ENCODE measurements at places on chromosomes 7 and 10.

- DNase-seq: no peak
These were observed at the start of gene RBP3 for GRCh38 chr10:47348138-47348651. Gene RBP3, plus strand, starts transcription at chr10:47348363. Its CDS starts 122 bp downstream, at chr10:47348485.

GRCh38 chr7:140093375-140093774 is 30.6 kb upstream of the PARP12 start:
- no peak for DNase-seq

DNA sequence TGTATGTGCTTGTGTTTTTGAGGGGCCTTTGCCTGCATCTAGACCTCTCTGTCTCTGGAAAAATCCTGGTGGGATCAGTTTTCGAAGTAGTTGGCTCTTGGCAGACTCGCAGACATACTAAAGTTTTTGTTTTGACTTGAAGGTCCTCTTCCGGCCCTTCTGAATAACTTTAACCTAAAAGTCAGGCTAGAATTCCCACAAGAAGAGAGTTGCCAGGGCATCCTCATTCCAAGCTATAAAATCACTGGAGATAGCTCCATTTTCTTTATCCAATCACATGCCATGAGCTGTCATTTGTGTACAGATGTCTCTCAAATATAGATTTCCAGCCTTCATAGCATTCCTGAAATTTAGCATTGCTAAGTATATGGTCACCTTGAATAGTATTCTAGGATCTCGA is 967.8 kb downstream of the LRMDA start:
- DNase-seq: no peak

- no peak for DNase-seq
These were observed 93.7 kb downstream of the SEMA3A start for GRCh38 chr7:84100866-84101265.

DNA sequence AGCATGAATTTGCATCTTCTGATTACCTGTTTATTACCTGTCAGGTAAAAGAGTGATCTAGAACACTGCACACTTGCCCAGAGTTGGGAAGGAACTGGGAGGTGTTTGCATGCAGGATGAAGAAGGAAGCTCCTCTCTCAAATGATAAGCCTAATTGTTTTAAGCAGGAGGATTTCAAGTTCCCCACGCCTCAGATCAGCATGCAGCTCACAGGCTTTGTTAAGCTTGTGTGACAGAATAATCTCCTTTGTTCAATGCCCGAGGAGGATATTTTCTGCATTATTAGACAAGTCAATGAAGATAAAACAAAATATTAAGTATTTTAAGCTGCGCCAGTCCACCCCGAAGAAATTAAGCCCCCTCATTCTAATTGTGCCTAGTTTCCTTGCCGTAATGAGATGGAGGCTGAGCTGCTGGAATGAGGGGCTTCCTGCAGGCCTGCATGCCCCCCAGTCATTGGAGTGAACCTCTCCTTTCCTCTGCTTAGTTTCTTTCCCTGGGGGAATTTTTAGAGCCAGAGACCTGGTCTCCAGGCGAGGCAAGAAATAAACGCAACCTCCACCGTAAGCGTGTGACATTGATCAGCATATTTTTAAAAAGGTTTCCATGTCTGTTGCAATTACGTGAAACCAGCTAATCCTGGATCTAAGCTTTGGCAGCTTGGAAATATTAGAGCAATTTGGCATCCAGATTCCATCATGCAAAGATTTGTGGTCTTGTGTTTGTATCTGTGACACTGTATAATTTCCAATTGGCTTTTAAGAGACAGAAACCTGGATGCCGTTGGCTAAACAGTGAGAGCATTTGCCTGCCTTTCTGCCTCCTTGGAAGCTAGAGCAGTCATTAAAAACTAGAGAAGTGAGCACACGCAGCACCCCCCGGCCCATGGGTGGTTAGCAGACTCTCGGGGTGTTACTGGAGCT is 376.0 kb downstream of the GALNT17 start:
- DNase-seq: no peak

DNA sequence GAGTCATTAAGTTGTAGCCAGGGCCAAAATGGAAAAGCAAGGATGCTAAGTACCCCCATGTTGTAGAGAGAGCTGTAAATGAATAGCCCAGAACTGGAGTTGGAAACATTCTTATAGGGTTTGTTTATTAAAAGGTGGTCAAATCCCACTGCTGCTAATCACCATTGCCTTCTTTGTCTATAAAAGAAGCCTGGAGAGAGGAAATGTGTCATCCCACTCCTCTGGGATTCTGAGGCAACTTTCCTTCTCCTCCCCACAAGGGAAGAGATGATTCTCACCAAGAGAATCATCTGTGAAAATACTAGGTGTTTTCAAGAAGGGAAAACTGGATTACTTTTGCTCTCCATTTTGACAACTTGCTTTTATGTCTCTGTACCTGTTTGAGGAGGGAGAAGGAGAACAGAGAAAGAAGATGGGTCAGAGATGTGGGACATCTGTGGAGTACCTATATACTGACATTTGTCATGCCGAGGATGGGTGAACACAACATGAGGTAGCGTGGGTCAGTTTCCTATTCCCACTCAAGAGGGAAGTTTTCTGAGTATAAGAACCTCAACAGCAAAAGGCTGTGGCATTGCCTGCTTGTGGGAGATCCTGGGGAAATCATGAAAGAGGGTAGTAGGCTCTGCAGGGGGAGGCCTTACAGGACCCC is 262.2 kb downstream of the KIF20B start:
- no peak for DNase-seq

DNA sequence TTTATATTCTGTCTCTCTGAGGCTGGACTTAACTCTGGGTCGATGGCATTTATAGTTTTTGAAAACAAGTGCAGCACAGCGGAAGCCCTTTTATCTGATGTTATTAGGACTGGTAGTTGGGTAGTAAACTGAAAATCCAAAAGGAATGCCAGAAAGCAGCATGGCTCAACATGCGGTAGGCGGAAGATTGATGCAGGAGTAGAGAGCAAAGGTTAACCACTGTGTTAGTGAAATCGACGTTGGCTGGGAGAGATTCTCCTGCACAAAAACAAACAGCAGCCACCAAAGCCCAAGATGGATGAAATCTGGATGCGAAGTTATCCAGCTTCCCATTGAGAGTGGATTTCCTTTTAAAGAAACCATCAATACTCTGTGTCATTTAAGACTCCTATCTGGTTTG is 54.5 kb upstream of the EMX2 start:
- DNase-seq: no peak

- DNase-seq: no peak
These were observed 99.0 kb upstream of the EGR2 start for GRCh38 chr10:62915158-62915557.

DNA sequence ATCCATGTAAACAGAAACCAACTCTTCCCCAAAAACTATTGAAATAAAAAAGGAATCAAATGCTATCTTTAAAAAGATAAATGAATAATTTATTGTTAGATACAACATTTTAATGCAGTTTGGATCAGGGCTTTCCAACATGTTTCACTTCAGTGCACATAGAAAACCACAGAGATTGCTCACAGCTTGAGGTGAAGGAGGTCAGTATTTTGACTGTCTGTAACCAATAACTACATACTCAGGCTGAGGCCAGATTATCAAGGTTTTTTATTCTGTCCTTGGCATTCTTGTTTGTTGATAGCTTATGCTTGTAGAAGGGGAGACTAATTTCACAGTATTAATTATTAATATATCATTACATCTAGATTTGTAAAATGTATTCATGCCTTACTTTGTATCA is 195.5 kb downstream of the PRKG1 start:
- DNase-seq: no peak
